ENCODE measurements at places on chromosomes 12 and 14.
A peak's percentile ranks its signal among the peaks of the same experiment; 100 is the strongest.

GRCh38 chr12:108611884-108612415, 14.1 kb upstream of the TMEM119 start:
- peak; percentile 49 for DNase-seq

GRCh38 chr14:73625706-73626105, 13.4 kb downstream of the ACOT6 start:
- DNase-seq = no peak

DNA sequence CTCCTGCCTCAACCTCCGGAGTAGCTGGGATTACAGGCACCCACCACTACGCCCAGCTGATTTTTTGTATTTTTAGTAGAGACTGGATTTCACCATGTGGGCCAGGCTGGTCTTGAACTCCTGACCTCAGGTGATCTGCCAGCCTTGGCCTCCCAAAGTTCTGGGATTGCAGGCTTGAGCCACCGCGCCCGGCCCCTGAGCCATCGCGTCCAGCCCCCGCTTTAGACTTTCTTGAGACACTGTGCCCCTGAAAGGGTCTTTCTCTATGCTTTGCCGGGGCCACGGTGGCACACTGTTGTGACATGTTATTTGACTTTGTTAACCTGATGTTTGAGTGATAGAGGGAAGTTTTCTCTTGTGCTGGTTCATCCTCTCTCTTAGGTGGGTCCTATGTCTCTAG, 186.4 kb downstream of the BTG1 start:
- DNase-seq = no peak

GRCh38 chr12:95557625-95558024, 6.3 kb upstream of the USP44 start:
- no peak for DNase-seq

DNA sequence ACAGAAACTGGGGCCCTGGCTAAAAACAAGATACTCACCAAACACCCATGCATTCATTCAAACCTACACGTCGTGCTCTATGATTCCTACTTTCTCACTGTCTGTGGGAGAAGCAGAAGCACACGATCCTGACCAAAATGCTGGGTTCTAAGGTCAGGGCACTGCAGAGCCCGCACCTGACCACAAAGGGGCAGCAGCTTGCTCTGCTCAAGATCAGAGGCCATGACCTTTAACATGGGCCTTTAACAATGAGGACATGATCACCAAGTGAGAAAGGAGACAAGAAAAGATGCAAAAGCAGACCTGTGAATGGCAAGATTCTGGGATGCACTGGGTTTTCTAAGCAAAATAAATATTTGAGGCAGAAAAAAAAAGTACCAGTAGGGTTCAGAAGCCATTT, 40.1 kb upstream of the VPS33A start:
- no peak for DNase-seq

DNA sequence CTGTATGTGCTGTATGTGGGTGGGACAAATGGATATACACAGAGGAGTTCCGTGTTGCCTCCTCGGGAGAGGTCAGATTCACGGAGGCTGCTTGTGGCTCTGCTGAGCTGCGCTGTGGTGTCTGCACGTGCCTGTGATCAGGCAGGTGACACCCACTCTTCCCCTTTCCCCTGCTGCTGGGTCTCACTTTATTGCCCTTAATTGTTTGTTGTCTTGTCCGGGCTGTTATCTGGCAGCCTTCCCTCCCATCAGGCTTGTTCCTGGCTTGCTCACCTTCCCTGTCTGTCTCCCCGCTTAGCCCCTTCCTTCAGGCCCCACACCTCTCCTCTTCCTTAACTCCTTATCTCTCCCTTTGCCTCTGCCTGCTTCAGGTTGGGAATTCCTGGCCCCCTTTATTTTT, 13.5 kb downstream of the WNT5B start:
- no peak for DNase-seq

DNA sequence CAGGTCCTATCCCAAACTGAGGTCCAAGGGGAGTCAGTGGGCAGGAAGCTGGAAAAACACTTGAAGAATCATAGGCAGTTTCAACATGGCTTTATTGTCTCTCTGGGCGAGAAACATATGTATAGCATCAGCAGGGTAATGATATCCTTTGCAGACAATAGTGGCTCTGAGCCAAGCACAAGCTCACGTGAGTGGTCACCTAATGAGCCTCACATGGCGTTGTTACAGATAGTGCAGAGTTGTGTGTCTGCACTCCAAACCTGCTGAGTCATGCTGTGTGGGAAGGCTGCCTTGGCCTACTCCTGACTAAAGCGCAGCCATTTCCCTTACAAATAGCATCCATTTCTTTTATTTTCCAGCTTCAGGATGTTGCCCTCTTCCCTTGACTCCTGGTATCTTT, 105.2 kb upstream of the SYT1 start:
- no peak for DNase-seq

GRCh38 chr14:53958628-53959027, 2.0 kb upstream of the BMP4 start:
- DNase-seq = no peak

DNA sequence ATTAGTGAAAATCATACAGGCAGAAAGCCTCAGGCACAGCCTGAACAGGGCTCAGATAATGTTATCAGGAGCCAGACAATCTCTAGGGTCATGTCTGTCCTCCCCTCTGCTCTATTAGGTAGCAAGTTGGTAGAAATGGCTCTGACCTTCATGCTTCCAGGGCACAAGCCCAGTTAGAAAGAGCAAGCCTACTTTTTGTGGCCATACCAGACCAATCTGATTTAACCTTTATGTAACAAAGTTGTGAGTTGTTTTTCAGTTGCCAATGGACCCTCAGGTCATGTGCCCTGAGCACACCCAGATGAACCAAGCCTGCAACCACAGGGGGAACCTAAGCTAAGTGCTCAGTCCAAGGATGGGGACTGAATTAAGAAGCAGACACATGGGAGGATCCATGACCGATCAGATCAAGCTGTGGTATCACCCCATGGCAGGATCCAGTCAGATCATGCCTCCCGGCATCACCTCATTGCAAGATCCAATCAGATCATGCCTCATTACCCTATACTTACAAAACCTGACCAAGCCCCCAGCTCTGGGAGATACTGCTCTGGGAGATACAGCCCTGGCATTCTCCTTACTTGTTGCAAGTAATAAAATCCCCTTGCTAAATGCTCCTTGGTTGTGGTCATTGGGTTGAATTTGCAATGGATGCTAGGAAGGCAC, 18.8 kb upstream of the HIGD1C start:
- DNase-seq = no peak

DNA sequence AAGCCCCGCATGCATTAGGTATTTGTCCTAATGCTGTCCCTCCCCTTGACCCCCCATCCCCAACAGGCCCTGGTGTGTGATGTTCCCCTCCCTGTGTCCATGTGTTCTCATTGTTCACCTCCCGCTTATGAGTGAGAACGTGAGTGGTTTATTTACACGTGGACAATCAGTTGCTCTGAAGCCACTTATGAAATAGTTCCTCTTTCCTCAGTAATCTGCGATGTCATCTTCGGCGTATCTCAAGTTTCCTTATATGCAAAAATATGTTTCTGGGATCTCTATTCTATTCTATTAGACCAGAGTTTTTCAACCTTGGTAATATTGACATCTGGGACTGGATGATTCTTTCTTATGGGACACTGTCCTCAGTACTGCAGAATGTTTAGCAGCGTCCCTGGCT, 56.0 kb upstream of the DCD start:
- DNase-seq = no peak

GRCh38 chr12:40903040-40903439, 210.8 kb downstream of the CNTN1 start:
- DNase-seq = no peak

DNA sequence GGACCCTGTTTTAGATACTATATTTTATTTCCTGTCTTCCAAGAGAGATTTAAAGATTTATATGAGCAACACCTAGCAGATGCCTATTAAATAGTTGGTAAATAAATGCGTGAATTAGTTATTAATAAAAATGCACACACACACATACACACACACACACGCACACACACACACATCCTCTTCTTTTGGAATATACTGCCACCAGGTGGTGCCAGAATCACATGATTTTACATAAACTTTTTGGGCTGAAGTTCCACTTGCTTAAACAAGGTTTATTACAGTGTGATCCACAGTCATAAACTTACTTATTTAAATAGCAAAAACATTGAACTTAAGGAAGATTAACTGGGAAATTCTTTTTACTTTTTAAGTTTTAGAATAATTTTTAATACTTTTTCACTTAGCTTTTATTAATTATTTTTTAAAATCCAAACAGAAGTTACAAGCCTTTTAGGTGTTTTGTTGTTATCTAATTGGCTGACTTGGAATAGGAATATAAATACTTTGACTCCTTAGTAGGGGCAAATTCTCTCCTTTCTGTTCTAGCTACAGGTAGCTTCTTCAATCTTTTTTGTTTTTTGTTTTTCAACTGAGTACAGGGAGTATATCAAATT, 17.5 kb downstream of the RAD51B start:
- no peak for DNase-seq

GRCh38 chr14:35336494-35337268, 44.5 kb downstream of the PSMA6 start:
- no peak for DNase-seq

GRCh38 chr14:98612434-98613200, 659.4 kb downstream of the BCL11B start:
- no peak for DNase-seq

DNA sequence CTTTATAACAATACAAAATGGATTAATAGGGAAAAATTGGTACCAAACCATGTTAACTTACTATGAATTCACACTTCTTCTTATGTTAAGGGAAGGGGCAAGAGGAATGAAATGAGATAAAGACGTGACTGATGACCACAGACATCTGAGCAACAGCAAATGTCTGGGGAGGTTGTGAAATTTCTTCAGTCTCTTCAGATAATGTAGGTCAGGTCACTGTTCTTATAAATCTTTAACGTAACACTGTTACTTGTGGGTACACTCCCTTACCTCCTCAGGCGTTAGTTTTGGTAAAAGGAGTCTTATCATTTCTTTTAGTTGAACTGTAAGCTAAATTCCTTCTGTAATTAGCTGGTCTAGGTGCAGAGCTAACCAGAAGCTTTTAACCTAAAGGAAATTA, 405.0 kb upstream of the LRFN5 start:
- DNase-seq = no peak

GRCh38 chr12:67457778-67458665, 188.9 kb downstream of the CAND1 start:
- DNase-seq = no peak

- no peak for DNase-seq
Observed at GRCh38 chr14:99176156-99176945, 95.6 kb downstream of the BCL11B start.

- DNase-seq = no peak
Observed at GRCh38 chr14:101217080-101217463, 313.6 kb upstream of the RTL1 start.

DNA sequence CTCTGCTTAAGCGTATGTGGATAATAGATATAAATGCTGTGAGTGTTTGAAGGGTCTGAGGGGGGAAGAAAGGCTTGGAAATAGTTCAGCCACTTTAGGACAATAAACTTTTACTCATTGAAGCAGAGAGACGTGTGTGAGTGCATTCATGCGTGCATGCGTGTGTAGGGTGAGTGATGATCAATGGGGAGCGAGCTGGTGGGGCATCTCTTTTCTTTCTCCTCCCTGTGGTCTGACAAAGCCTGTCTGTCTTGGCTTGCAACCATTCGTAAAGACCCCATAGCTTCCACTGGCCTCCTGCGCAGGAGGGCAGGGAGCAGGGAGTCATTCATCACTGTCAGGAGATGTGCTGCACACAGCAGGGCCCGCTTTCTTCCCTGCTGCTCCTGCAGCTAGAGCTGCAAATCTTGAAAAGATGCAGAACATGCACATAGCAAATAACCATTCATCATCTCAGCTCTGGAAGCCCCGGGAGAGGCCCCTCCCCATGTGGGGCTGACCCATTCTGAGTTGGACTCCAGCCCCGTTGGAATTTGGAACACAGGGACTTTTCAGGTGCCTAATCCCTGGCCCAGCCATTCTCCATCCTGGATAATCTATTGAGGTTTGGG, 223.2 kb downstream of the PPM1H start:
- DNase-seq = no peak

All from stimulated activated naive CD4-positive, alpha-beta T cell treated with Interleukin-2 at 50 U/mL for 16 hours (primary cell).